GM23248 (cell line): ENCODE measurements at places on chromosomes 7 and 10. TPM values are rescaled to one million over a fixed set of nuclear protein-coding genes. Genes with fewer than 3 reads are reported as not detected.

Gene MALRD1
- total RNA-seq, result 0.13 TPM in 1 of 2 replicates, not detected in the other

Gene ABCC2
- total RNA-seq, result under 0.01 and 0.86 TPM in 2 replicates

Gene ZNF789
- 2.8 and 8.5 TPM in 2 replicates for total RNA-seq

Gene PILRA
- total RNA-seq, result not detected in 2 replicates

Gene UNCX
- total RNA-seq, result not detected in 2 replicates

Gene EFCAB10
- not detected in 2 replicates for total RNA-seq

Gene HOXA5
- 0.25 and 4.0 TPM in 2 replicates for total RNA-seq

Gene CPED1
- total RNA-seq, result 20.2 and 23.0 TPM in 2 replicates

Gene C10orf62
- total RNA-seq, result not detected in 2 replicates

Gene FGF8
- total RNA-seq, result 4.4 TPM in 1 of 2 replicates, not detected in the other

Gene NAT16
- total RNA-seq, result not detected in 2 replicates
